Stimulated activated CD4-positive, alpha-beta T cell treated with anti-CD3 and anti-CD28 coated beads, Interleukin-12 subunit alpha, Interleukin-12 subunit beta, amount 100 ng/mL, for 4 hours (primary cell): ENCODE measurements at places on chromosomes 3 and 15.

GRCh38 chr3:69051756-69052471, at the start of gene TMF1:
Gene TMF1, minus strand, starts transcription at chr3:69052333. Its CDS starts 247 bp downstream, at chr3:69052086.
- peak; percentile 96 for DNase-seq

GRCh38 chr3:180282386-180282785, 245.6 kb upstream of the PEX5L start:
- DNase-seq = no peak

DNA sequence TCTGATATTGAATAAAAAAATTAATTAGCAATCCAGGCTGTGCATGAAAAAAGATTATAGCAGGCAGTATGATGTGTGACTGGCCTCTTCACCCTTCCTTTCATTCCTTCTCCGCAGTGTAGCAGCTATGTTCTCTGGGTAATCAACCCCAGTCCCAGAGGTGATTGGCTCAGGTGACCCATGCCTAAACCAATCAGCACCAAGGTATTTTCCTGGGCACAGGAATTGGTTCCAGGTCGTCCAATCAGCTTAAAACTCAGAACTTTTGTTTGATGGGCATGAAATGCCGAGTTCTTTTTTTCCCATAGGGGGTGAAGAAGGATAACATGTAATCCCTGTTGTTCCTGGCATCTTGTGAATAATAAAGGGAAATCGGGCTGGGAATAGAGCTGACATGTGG, 5.8 kb upstream of the BNC1 start:
- no peak for DNase-seq

DNA sequence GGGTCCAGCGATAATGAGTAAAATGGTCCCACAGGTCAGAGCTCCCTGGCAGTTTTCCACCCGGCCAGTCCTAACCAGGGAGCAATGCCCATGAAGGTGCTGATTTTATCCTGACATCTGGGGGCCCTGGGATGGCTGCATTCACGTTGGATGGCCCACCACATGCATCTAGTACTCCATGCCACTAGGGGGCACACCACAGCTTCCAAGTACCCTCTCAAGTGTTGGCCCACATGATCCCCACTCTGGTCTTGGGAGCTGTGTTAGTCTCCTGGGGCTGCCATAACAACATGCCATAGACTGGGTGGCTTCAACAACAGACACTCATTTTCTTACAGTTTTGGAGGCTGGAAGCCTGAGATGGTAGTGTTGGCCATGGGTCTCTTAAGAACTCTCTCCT, 225.5 kb downstream of the SLCO3A1 start:
- DNase-seq = peak; percentile 13

DNA sequence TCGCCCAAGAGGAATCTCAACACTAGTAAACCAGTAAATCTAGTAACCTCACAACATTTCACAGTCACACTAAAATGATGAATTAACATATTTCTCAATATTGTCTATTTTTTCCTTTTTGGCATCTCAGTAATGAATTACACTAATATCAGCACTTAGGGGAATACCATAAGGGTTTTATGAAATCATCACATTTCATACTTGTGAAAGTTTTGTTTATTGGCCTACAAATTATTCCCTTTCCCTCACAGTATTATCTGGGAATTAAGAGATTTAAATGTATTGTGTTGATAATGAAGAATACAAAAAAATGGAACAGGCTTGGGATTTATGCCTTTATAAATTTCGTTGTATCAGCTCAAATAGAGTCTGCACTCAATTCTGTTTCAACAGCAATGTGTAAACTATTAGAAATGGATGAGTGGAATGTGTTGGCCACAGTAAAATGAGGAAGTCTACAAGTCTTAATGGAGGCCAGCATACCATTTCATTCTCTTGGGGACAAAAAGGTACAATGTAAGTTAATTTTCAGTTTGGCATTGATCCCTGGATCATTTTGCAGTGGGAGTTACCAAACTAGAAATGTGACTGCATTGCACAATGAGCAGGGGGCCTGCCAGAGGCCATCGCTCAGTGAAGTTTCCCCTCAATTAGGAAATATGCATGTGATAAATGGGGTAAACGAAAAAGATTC, 195.4 kb downstream of the FMN1 start:
- no peak for DNase-seq

DNA sequence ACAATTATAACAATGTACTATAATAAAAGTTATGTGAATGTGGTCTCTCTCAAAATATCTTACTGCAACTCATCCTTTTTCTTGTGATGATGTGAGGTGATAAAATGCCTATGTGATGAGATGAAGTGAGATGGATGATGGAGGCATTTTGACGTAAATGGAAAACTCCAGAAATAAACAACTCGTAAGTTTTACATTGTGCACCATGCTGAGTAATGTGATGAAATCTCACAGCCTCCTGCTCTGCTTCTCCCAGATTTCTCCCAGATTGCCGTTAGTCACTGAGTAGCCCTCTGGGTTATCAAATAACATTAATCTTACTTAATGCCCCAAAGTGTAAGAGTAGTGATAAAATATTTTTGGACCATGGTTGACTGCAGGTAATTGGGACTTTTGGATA, 64.8 kb upstream of the SLCO2A1 start:
- no peak for DNase-seq

- no peak for DNase-seq
Measured at GRCh38 chr3:54437271-54437670, 314.9 kb downstream of the CACNA2D3 start.

DNA sequence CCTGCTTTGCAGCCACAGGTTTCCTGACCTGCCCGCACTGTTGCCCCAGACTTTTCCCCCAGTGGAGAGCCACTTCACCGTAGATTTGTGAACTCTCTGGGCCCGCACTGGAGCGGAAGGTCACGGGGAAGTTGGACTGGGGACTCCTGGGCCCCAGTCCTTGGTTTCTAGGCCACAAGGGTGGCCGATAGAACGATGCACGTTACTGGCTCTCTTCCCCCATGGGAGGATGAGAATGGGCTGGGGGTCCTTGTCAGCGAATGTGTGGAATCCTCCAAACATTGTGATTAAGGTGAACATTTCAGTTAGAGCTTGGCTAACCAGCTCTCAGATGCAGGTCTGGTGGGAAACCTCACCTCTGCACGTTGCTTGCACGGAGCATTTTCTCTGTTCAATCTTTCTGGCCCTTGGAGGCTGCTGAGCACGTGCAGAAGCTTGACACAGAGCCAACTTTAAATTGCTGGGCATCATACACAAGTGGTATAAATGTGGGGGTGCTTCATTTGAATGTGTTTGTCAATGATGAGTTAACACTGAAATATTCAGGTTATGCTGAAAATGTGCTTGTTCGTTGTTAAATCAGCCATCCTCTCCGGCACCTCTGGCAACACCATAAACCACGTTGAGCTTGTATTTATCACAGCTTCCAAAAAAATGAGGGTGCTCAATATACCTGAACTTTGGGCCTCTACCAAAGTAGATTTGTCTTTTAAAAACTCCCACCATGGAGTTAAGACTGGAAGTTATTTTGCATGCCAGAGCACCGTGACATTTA, 976 bp downstream of the DIS3L start:
- no peak for DNase-seq

DNA sequence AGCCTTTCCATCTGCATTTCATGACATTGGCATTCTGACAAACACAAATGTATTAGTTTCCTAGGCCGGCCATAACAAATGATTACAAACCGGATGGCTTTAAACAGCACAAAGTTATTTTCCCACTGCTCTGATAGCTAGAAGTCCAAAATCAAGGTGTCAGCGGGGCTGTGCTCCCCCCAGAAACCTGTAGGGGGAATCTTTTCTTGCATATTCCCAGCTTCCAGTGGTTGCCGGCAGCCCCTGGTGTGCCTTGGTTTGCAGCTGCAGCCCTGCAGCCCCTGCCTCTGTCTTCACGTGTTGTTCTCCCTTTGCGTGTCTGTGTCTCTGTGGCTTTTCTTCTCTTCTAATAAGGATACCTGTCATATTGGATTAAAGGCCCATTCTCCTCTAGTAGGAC, 79.0 kb upstream of the CDV3 start:
- no peak for DNase-seq
